ENCODE measurements at places on chromosomes 11 and 22.

GRCh38 chr11:130096042-130096441 lies 26.3 kb downstream of the APLP2 start:
- no peak for DNase-seq

GRCh38 chr22:28674121-28674563 lies 5.5 kb downstream of the TTC28 start:
- no peak for DNase-seq

DNA sequence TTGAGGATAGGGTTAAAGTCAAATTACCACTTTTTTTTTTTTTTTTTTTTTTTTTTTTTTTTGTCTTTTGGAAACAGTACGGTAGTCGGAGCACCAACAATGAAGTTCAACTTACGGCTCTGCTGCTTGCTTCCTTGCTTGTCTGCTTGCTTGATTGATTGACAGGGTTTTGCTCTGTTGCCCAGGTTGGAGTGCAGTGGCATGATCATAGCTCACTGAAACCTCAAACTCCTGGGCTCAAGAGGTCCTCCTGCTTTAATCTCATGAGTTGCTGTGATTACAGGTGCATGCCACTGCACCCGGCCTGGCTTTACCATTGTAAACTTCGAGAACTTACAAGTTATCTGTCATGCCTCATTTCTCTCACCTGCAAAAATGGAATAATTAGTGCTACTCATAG lies 5.8 kb downstream of the SGSM3 start:
- no peak for DNase-seq

GRCh38 chr11:133957900-133958299 lies 1.1 kb upstream of the IGSF9B start:
- DNase-seq: no peak

DNA sequence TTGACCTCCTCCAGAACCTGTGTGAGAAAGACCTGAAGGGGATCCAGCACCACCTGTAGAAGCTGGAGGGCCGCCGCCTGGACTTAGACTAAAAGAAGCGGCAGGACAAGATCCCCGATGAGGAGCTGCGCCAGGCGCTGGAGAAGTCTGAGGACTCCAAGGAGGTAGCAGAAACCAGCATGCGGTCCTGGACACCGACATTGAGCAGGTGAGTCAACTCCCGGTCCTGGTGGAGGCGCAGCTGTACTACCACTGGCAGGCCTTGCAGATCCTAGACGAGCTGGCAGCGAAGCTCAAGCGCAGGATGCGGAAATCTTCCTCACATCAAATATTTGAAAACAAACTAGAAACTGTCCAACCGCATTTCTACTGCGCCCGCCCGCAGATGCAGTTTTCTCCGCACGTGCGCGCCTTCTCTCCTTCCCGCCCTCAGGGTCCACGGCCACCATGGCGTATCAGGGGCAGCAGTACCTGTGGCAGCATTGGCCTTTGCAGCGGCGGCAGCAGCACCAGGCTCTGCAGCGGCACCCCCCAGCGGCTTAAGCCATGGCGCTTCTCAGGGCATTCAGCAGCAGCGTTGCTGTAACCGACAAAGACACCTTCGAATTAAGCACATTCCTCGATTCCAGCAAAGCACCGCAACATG lies 10.2 kb downstream of the CLDN25 start:
- DNase-seq: no peak

- no peak for DNase-seq
These were observed 4.4 kb downstream of the DTX4 start for GRCh38 chr11:59176330-59176729.

GRCh38 chr22:21764038-21764804 lies 28.6 kb upstream of the YPEL1 start:
- DNase-seq: no peak

DNA sequence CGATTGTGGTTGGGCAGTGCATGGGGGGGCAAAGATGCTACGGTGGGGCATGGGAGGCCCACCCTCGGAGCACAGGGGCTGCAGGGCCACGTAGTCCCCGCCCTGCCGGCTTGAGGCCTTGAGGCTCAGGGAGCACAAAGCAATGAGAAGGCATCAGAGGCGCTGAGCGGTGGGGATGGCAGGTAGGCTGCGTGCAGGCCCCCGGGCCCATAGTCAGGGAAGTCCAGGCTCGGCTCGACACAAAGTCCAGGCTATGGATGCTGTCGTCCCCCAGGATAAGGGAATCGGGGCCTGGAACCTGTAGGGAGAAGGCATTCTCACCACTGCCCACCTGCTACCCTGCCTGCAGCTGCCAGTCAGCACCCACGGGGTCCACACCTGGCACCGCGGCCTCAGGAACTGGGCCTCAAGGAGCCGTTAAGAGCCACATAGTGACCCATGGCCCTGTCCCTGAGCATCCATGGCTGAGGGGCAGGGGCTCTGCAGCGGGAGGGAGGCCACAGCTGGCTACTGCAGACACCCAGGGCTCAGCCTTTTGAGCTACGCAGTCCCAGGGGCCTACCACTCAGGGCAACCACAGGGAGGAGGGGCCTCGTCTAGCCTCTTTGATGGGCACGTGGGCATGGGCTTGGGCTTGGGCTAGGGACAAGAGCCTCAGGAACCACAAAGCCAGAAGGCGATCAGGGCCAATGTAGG lies 179.7 kb downstream of the IGLL1 start:
- DNase-seq: no peak
